ENCODE measurements at places on chromosomes 2 and 18. TPM values are rescaled to one million over a fixed set of nuclear protein-coding genes. Genes with fewer than 3 reads are reported as not detected.

DNA sequence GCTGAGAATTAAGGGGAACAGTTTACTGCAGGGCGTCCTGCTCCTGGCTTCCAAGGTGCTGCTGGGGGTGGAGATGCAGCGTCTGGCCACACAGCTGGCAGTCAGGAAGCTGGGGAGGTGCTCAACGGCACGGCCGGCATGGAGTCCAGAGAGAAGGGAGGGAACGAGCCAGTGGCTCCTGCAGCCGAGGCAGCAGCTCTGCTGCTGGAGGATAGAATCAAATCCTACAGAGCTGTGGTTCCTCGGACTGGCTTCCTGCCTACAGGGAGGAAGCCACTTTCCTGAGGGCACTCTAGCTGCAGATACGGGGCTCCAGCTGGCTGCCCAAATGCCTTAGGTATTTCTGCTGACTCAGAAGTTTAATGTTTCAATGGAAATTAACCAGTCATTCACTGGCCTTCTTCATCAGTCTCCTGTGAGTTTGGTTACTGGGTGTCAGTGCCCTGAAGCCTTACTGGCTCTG is 266.3 kb downstream of the TWIST2 start:
- DNase-seq, result no peak

DNA sequence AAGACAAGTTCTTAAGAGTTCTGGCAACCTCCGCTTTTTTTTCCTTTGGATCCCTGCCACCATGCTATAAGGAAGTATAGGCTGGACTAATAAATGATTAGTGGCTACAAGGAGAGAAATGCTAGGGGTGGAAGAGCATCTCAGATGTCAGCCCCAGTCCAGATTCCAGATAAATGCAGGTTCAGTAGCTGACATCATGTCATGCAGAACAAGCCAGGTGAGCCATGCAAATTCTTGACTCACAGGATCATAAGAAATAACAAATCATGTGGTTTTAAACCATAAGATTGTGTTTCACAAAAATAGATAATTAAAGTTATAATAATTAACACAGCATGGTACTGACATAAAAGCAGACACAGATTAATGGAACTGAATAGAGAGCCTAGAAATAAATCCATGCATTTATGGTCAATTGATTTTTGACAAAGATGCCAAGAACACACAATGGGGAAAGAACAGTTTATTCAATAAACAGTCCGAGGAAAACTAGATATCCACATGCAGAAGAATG is 152.9 kb upstream of the SESTD1 start:
- DNase-seq, result no peak

DNA sequence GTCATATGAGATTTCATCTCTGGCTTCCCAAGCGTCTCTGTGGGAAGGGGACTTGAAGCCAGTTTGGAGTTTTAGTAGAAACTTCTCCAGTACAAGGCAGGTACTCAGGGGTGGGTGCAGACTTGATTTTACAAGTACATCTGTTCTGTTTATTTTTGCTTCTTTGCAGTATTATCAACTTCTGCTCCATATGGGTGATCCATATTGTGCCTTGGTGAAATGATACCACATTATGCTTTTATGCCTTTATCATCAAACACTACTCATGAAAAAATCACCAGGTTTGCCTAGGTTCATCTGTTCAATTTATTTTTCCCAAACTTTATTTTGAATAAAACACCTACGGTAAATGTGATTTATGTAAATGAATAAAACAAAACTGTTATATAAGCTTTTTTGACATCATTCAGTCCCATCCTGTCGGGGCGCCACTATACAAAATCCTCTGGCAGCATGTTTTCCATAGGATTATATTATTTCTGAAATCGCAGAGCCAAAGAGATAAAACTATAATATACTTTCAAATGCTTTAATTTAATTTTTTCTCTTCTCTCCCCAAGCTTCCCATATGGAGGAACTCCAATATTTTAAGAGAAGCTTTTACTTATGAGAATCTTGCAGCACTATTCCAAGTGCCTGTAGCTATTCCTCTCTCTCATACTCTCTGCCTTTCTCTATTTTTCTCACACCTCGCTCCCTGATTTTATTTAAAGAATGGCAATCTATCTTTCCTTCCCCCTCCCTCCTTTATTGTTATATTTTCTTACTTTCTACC is 490.9 kb downstream of the RNF144A start:
- DNase-seq, result no peak

DNA sequence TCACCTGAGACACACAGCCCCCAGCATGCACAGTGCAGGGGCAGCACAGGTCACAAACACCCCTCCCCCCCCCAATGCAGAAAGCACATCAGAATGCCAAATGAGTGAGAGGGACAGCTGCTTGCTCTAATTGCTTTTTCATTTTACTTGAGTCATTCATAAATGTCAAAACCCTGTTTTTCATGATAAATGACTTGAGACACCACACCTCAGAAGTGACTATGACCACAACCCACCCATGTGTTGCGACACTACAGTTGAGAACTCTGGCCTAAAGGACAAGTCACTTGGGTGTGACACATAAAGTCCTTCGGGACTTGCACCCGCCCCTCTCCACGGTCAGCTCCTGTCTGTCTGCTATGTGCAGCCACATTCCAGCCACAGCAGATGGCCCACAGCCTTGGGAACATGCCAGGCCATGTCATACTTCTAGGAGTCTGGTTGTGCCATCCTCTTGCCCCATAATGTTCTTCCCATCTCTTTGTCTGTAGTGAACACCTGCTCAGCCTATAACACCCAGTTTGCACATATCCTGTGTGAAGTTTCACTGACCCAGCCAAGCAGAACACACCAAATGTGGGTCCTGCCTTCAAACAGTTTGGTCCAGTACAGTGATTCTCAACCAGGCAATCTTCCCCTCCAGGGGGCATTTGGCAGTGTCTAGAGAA is 30.2 kb upstream of the RIOK3 start:
- peak; percentile 45 for DNase-seq

DNA sequence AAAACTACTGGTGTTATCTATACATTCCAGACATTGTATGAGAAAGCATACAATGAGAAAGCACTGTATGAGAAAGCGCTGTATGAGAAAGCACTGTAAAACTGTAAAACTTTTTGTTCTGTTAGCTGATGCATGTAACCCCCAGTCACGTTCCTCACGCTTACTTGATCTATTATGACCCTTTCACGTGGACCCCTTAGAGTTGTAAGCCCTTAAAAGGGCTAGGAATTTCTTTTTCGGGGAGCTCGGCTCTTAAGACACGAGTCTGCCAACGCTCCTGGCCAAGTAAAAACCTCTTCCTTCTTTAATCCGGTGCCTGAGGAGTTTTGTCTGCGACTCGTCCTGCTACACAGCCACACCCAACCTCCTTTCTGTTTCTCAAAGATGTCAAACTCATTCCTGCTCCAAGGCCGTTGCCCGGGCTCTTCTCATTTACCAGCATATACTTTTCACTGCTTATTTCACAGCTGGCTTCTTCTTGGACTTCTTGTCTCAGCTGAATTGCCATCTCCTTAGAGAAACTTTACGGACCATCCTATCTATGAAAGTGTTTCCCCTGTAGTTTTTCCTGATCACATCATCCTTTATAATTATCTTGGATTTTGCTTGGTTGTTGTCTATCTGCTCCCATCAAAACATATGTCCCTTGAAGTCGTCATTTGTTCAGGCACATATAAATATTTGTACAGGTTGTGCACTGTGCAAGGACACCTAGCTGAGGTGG is 29.8 kb upstream of the YES1 start:
- DNase-seq, result no peak

DNA sequence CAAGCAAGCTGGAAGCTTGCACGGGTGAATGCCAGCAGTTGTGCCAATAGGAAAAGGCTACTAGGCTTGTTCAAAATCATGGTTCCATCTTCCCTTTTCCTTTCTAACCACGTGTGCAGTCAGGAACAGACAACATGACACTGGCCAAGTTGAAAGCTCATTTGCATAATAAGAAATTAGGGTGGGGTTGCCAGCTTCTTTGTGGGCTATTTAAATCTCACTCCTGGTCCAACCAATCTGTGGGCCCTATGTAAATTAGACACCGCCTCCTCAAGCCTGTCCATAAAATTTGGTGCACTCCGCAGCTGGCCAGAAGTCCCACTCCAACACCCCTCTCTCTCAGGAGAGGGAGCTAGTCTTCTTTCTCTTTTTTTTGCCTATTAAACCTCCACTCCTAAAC is 1948.4 kb upstream of the PIK3C3 start:
- no peak for DNase-seq

DNA sequence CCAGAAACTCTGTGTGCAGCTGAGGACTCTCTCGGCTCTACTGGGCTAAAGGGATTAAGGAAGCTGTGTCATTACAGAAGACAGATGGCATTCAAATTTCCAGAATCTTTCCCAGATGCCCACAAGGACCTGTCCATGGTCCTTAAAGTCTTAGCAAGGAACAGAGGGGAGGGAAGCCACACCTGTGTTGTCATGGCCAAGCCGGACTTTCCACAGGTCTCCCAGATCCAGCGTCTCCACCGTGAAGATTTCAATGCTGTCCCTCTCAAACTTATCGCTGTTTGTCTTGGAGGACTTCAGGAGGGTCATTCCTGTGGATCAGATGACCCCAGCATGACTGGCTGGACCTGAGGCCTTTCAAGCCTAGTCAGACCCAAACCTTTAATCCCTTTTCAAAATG is 114.5 kb downstream of the LOXHD1 start:
- no peak for DNase-seq

- no peak for DNase-seq
These were observed 24.1 kb downstream of the KLHL23 start for GRCh38 chr2:169757778-169758177.

DNA sequence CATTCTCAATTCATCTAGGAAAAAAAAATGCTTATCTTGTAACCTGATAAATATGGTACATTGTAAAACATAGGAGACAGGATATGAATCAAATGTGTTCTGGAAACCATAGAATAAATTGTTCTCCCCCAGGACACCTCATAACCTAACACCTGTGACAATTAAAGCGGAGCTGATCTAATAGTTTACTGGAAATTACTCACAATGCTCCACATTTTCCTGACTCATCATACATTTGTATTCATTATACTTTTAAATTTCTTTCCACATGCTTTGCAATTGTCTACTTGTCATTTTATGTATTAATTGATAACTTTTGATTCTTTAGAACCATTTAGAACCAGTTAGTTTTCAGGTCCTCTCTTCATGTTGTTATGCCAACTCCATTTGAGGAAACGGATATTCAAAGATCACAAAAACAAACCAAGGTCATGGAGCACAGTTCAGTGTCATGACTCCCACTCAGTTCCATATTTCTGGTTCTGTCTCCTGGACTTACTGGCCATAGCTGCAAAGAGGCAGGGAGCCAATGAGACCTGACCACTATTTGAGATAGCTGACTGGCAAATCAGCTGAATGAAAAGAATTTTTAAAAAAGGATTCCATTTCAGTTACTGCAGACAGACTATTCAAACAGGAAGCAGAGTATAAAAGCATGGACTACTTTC is 128.5 kb downstream of the CALCRL start:
- DNase-seq, result peak; percentile 12

DNA sequence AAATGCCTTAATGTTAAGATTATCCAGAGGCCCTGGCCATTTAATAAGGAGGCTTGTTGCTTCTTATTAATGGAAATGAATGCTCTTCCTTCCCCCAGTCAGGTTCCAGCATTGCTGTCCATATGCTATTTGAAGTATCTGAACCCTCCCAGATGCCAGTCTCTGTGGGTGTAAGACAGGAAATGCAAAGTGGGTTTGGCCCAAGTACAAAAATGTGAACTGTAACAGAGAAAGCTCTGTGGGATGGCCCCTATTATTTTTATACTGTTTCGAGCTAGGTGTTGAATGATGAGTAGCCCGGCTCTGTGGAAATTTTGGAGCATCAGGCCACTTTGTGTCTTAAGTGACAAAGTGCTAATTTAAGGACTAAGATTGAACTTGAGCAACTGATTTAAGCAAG is 141.0 kb downstream of the UXS1 start:
- DNase-seq, result peak; percentile 65

- peak; percentile 52 for DNase-seq
These were observed 10.1 kb downstream of the SRSF7 start for GRCh38 chr2:38740851-38741731.

DNA sequence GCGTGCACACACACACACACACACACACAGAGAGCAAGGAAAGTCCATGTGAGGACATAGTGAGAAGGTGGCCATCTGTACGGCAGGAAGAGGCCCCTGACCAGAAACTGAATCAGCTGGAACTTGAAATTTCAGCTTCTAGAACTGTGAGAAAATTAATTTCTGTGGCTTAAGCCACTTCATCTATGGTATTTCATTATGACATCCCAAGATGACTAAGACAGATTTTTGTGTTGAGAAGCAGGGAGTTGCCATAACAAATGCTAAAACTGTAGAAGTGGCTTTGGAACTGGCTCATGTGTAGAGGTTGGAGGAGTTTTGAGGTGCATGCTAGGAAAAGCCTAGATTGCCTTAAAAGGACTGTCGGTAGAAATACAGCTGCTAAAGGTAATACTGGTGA is 63.4 kb upstream of the ZBTB7C start:
- no peak for DNase-seq

GRCh38 chr2:170235860-170236679 is 58.1 kb downstream of the MYO3B start:
- DNase-seq, result peak; percentile 41

DNA sequence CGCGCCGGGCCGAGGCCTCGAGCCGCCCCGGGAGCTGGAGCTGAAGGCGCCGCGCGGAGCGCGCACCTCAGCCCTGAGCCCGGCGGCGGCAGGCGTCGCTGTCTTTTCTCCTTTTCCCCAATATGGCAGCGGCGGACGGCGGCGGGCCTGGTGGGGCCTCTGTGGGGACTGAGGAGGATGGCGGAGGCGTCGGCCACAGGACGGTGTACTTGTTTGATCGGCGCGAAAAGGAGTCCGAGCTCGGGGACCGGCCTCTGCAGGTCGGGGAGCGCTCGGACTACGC is 369 bp downstream of the SMCHD1 start:
- DNase-seq, result no peak

GRCh38 chr2:197174539-197175094 is 136.0 kb downstream of the ANKRD44 start:
- DNase-seq, result peak; percentile 62

DNA sequence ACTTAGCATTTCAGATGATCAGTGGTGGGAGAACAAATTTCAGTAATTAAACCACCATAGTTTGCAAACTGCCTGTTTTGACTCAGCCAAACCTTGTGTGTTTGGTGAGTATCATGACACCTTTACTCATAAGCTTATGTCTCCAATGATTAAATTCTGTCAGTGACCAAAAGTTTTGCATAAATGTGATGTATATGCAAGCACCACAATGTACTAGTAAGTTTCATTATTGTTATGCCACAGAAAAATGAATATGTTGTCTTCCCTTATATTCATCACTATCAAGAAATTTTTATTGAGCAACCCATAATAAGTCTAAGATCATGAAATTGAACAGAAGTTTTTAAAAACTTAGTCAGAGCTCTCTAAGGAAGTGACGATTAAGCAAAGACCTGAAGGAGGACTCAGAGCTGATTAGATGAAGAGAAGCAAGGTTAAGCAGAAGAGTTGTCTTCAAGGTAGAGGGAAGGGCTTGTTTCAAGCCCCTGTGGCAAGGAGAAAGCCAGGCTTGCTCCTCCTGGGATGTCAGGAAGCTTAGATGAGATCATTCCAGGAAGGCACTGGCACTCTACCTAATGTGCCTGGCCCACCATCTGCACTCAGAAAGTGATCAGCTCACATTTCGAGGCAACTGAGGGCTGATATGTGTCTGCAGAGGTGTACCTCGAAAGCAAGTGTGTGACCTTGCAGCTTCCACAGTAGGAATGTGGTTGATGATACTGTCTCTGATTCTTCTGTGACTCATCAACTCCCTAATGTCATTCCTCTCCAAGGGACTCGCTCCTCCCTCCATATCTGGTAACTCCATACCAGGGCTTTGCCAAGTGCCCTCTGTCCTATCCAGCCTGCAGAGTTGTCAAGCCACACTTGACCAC is 54.7 kb downstream of the KCTD18 start:
- peak; percentile 55 for DNase-seq

Gene GCKR
- 0.29 TPM for total RNA-seq

Gene TRIM54
- total RNA-seq, result not detected

Gene CTDP1
- total RNA-seq, result 13.9 TPM

Gene CYB5A
- total RNA-seq, result 47.7 TPM
